AG04449 (cell line): ENCODE measurements at places on chromosomes 7 and 10.

DNA sequence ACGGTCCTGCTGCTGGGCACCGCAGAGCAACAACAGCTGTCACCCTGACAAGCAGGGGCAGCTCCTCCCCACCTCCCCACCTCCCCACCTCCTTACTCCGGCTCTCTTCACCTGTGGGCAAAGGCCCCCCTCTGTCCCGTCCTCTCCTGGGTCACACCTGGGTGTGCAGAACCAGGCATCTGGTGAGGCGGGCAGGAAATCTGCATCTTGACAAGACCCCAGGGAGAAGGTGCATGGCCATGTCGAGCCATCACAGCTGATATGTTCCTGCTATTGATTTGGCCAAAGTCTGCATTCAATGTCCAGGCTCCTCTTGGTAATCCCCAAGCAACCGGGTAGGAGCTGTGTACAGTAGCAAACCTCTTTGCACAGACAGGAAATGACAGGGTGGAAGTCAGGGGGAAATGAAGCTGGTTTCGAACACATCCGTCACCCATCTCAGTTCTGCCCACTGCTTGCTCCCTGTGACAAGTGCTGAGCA lies 554.2 kb downstream of the DNAJB6 start:
- DNase-seq: no peak

DNA sequence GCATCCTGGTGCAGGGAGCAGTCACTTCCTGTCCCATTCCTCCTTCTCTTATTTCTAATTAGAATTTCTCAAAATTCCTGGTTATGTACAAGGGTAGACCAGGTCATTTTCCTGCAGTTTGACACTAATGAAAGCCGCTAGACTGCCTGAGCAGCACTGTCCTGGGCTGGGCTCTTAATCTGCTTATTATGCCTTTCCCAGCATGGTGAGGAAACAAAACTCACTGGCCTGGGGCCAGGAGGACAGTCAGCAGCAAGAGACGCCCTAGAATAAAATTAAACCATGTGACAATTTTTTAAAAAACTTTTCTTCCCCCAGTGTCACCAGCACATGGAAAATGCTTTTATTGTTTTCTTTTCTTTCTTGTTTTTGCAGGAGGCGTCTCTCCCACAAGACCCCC lies 647.5 kb downstream of the TYW1 start:
- no peak for DNase-seq

- no peak for DNase-seq
Observed at GRCh38 chr10:42419789-42420188, 218.6 kb downstream of the ZNF33B start.

DNA sequence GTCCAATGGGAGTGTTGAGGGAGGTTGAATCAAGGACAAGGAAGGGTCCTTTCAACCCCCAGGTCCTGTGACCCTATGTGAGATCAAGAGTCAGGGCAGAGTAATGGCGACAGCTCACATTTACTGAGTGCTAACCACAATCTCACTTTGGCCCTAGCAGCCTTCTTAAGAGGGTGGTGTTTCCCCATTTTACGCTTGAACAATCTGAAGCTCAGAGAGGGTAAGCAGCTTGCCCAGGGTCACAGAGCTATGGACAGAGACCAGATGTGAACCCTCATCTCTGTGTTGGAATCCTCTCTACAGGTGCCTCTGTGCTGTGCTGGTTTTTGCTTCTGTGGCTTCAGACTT lies 102.0 kb downstream of the GRK5 start:
- DNase-seq: no peak

DNA sequence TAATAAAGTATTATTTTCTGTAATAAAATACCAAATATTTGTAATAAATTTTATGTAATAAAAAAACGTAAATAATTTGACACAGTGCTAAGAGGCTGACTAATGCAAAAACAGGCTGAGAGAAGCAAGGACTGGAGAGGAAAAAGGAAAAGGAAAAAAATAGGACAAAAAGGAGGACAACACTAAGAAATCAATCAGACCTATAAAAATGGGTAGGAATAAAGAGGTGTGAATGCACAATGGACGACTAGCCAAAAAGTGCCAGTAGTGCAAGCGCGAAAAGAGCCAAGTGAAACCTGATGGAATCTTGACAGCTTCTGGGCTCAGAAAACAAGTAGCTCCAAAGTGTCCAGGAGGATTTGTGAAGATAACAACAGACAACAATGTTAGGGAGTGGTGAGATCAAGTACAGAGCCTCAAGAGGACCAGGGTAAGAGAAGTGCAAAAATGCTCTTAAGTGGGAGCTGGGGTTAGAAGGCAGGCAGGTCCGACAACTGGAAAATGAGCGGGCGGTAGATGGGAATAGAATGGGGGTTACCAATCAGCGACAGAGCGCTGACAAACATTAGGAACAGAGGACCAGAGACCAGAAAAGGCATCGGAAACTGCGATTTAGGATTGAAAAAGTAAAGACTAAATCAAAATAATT lies 1.2 kb downstream of the BRAF start:
- no peak for DNase-seq

DNA sequence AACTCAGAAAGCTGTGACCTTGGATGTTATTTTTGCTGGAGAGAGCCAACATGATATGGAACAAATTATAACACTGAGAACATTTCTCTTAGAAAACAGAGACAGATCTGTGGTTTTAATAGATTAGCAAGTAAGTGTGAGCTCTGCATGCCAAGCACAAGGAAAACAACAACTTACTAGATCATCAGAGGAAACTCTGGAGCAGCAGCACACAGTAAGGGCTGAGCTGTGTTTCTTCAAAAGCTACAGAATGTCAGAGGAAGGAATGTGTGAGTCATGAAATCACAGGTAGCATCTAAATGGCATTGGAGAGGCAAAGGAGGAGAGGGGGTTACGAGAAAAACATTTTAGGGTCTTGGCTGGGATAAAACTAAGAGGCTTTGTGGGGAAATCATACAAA lies 283.4 kb upstream of the FZD8 start:
- no peak for DNase-seq

- no peak for DNase-seq
Observed at GRCh38 chr10:29957907-29958331, 101.5 kb downstream of the JCAD start.

DNA sequence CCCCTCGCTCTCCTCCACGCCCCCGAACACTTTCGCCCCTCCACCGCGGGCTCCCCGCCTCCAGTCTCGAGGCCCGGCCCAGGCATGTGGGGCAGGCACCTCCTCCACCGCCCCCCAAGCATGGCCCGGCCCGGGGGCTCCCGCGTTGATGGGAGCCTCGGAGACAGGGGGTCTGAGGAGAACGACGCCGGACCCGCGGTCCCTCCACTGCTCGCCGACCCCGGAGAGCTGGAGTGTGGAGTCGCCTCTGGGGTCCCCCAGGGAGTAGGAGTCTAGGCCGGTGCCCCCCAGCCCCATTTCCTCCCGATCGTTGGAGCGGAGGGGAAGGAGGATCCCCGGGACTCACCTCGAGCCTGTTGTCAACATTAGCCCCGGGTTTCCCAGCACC lies 206 bp downstream of the UPF2 start:
- DNase-seq: no peak

- no peak for DNase-seq
Observed at GRCh38 chr7:149865437-149865836, 8.3 kb upstream of the ATP6V0E2 start.

- no peak for DNase-seq
Observed at GRCh38 chr10:61688551-61689308, 26.0 kb downstream of the CABCOCO1 start.

DNA sequence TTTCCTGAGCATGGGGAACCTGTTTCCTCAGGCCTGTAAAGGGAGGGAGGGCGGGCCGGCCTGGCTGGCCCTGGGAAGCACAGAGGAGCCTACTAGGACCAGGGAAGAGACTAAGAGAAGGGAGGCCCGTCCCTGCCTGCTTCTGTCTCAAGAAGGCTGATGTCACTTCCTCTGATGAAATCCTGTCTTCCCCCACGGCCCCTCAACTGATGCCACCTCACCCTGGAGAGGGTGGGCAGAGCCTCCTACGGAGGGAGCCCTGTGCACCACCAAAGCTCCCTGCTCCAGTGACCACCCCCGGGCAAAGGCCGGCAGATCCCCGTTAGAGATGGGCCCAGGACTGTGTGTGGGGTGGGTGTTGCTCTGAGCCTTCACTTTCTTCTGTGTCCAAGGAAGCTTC lies 1.0 kb upstream of the PILRA start:
- DNase-seq: peak; percentile 14

DNA sequence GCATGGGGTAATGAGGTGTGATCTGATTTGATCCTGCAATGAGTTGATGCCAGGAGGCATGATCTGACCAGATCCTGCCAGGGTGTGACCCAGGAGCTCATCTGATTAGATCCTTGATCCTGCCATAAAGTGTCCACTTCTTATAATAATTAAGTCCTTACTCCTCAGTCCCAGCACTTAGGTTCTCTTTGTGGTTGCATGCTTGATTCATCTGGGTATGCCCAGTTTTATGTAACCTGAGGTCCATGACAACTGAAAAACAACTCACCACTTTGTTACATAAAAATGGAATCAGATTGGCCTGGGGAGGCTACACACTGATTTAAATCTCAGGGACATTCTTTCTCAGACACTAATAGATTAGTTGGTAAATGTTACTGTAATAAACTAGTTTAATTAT lies 19.1 kb downstream of the ACADSB start:
- no peak for DNase-seq

DNA sequence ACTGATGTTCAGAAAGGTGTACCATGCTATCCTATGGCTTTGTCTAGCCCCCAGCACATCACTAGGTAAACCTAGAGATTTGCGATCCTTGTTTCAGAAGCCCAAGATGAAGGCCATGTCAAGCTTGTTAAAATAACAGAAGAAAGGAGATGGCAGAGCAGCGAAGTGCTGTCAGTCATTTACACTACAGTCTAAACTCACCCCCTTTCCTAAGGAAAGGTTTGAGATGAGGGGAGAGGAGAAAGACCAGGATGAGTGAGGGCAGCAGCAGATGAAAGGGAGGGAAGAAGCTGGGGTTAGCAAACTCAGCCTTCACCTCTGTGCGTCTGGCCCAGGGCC lies 74.8 kb downstream of the PROSER2 start:
- DNase-seq: no peak

DNA sequence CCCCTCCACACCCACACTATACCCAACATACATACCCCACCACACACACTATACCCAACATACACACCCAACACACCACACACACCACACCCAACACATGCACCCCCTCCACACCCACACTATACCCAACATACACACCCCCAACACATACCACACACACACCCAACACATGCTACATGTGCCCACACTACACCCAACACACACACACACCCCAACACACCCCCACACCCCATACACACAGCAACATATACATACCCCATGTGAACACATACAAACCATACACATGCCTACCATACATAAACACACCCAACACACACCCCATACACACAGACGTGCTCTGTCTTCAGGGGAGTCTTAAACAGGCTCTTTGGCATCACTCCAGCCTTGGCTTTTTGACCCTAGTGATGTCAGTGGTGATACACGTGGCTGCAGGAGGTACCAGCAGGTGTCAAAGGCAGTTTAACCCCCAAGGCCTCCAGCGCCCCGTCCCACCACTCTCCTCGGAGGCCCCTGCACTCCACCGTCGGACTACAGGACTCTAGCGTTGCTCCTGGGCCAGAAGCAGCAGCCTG lies 73.4 kb downstream of the HIPK2 start:
- DNase-seq: no peak

DNA sequence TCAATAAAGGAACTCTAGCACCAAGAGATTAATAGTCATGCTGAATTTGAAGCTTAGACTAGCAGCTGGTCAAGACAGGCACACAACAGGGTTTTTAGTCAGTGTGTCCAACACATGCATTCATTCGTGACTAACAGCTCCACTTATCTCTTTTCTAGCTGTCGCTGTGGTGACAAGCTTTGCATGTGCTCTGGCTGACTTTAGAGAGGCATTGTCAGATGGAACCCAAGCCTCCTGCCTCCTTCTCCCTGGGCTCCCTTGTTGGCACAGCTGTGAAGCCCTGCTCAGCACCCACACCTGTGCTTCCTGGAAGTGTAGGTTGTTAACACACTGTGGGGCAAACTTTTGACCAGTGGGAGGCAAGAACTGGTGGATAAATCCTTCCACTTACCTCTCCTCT lies 9.8 kb upstream of the AGK start:
- DNase-seq: no peak

- DNase-seq: no peak
Observed at GRCh38 chr10:29559996-29560395, 74.8 kb downstream of the SVIL start.

DNA sequence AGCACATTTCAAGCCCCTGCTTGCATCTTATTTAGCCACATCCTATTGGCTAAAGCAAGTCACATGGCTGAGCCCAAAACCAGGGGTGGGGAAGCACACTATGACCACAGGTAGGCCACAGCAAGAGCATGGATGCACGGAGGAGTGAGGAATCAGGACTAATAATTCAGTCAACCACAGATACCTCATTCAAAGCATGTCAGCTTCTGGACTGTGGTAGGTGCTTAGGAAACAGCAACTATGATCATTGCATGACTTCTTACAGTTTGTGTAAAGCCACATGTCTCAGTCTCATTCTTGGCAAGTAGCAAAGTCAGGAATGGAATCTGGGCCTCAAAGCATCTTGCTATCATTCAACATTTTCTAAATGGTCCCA lies 79.0 kb upstream of the EMX2 start:
- DNase-seq: no peak

DNA sequence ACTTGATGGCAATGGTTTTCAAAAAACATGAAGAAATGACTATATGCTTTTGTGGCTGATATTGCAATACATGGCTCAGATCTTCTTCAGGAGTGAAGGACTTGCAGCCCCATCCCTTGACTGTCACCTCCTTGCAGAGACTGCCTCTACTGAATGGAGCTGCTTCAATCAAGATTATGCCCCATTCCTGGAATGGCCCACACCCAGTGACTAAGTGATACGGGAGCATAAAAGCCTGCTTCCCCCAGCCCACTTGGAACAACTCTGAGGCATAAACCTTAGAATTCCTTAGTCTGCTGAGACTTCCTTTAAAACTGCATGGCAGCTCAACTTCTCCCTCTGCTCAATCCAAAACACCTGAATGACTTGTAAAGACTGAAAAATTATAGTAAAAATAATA lies 957.1 kb downstream of the SORCS3 start:
- no peak for DNase-seq

DNA sequence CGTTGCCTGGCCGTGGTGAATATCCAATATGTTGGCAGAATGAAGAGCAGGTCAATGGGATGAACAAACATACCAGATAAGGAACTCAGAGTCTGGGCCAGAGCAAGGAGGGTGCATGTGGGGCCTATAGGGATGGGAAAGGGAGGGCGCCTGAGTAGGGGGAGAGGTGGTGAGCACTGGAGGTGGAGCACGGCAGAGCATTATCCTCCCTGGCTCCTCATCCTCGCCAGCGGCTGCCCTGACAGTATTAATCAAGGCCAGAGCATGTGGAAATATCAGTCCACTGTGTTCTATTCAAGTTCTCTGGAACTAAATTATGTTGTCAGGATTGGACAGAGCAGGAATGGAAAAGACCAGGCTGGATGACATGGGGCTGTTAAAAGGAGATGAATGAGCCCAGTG lies 254.8 kb upstream of the ZMIZ1 start:
- no peak for DNase-seq

GRCh38 chr7:71303566-71303965 lies 171.6 kb downstream of the GALNT17 start:
- DNase-seq: no peak

GRCh38 chr10:33661580-33662336 lies 327.3 kb upstream of the NRP1 start:
- DNase-seq: no peak
